ENCODE measurements at places on chromosomes 5 and 9. TPM values are rescaled to one million over a fixed set of nuclear protein-coding genes. Genes with fewer than 3 reads are reported as not detected.

DNA sequence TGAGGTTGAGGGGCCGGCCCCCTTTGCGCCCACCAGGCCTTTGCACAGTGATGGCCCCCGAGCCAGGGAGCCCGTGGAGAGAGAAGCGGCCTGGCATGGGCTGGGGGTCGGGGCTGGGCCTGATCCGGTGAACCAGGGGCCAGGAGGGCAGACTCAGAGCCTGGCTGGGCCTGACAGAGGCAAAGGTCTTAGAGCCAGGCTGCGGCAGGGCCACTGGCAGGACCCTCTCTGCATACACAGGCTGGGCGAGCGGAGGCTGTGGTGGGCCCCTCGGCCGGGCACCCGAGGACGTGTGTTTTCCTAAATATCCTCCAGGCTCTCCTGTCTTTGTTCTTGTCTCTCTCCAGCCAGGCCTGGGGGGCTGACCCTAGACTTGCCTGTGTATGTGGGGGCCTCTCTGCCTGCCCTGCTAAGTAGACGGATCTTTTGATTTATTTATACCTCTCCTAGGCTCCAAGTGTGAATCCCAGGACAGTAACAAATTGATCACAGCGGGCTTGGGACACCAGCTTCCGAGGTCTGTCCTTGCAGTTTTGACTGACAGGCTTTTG is 933 bp downstream of the NEK6 start:
- no peak for DNase-seq

- DNase-seq = no peak
These were observed 766.9 kb upstream of the ADAMTS16 start for GRCh38 chr5:4373051-4373820.

- no peak for DNase-seq
These were observed 192.2 kb downstream of the ROR2 start for GRCh38 chr9:91757782-91758181.

DNA sequence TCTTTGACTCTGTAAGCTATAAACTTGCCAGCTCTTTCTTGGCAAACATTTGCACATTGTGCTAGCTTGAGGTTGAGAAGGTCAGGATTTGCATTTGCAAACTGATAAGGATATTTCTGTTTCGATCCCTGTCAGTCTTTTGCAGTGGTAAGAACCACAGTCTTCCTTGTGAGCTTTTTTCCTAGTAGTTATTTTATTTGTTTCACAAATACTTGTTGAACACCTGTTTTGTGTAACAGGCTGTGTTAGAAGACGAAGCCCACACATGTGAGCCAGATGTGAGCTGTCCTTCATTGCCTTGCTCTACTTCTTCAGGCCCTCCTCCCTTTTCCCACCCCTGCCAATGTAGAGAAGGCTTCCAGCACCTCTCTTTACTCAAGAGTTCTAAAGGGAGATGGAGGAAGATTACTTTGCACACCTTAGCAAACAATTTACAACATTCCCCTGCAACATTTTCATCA is 327.0 kb upstream of the KLF4 start:
- DNase-seq = no peak

GRCh38 chr9:84397822-84398221 is 57.3 kb upstream of the SLC28A3 start:
- DNase-seq = peak; percentile 65

GRCh38 chr9:88950341-88951154 is 40.7 kb upstream of the S1PR3 start:
- peak; percentile 45 for DNase-seq

FOXD1 gene
- not detected for polyA plus RNA-seq

ANKRD31 gene
- polyA plus RNA-seq = not detected

NEURL1B gene
- polyA plus RNA-seq = 0.44 TPM

RHOBTB3 gene
- 42.2 TPM for polyA plus RNA-seq

PPP2R2B gene
- not detected for polyA plus RNA-seq

All from endothelial cell of umbilical vein (primary cell).